ENCODE measurements at places on chromosomes 4 and X.

GRCh38 chrX:136272325-136272724, 21.1 kb upstream of the MAP7D3 start:
- DNase-seq = no peak

- no peak for DNase-seq
These were observed 54.5 kb upstream of the C1QTNF7 start for GRCh38 chr4:15373363-15373762.

- no peak for DNase-seq
These were observed 136.8 kb downstream of the FAM53A start for GRCh38 chr4:1547131-1547855.

GRCh38 chrX:3177851-3178250, 136.6 kb downstream of the ARSF start:
- no peak for DNase-seq

- DNase-seq = no peak
These were observed 653.6 kb upstream of the NR3C2 start for GRCh38 chr4:149095811-149096210.

DNA sequence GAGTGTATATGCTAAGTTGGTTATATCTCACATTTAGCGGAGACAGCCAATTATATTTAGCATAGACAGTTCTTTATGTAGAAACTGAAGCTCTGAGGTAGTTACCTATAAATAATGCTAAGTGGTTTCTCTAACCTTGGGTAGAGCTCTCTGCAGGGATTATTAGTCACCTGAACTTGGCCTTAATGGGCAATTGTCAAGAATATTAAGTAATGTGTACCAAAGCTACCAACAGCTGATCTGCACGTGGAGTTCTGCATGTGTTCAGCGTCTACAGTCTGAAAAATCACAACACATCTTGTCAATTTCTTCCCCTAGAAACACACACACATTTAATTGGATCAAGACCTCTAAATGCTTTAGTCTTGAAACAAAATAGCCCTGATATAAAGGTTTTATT, 740.6 kb upstream of the FAM241A start:
- no peak for DNase-seq

DNA sequence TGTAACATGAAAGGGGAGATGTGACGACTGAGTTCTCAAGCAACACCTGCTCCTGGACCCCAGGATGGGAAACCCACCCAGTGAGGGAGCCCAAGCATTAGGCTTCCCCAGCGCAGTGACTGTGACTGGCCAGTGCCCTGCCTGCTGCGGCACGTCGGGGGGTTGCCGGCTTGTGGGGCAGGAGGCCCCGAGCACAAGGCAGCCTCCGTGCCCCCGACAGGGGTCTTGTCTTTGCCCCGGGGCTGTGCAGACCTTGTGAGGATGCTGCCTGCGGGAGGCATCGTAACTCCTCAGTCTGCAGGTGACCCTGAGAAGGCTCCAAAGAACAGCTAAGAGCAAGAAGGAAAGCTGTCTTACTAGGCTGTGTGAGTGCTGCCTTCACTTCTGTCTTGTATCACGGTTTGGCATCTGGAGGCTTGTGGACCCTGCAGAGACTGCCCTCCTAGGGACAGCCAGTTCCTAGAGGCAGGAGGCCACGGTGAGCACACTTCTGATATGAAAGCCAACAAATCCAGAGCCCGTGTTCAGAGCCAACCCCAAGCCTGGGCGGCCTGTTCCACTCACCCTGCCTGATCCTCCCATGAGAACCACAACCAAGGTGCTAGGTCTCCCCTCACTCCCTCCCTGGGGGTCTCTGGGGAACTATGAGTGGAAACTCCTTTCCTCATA, 47.7 kb downstream of the FGFRL1 start:
- DNase-seq = no peak

DNA sequence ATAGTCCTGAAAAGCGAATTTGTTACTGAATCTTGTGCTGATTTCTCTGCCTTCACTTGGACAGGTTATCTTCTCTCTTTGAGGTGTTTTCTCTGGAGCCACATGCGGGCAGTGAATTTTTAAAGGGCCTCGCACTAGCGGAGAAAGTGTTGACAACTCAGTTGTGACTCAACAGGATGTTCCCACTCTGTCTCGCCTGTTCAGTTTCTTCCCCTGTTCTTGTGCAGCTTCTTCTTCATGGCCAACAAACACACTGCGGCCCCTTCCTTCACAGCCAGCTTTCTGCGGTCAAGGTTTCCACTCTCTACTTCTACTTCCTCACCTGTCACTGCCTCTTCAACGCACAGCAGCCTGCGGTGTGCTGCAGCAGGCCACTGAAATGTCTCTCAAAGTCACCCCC, 1.1 kb upstream of the SHROOM4 start:
- no peak for DNase-seq

- no peak for DNase-seq
These were observed 98.3 kb upstream of the SPRY1 start for GRCh38 chr4:123298261-123298660.

DNA sequence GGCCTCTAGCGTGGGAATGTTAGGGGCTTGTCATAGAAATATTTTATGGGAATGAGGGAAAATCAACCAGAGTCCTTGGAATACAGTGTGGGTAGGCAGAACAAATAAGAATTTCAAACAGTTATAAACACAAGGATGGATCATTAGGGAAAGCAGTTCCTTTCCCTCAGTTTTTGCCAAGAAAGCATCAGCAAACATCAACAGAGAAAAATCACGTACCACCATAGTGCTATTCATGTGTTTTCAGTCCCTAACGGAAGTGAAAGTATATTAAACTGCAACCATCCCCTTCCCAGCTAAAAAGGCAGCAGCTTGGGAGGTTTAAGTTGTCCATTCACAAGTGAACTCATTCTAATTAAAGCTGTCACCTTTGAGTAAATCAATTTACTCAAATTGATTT, 334.4 kb upstream of the PCDH18 start:
- no peak for DNase-seq

- DNase-seq = no peak
These were observed 64.4 kb downstream of the HADH start for GRCh38 chr4:108054025-108054638.

DNA sequence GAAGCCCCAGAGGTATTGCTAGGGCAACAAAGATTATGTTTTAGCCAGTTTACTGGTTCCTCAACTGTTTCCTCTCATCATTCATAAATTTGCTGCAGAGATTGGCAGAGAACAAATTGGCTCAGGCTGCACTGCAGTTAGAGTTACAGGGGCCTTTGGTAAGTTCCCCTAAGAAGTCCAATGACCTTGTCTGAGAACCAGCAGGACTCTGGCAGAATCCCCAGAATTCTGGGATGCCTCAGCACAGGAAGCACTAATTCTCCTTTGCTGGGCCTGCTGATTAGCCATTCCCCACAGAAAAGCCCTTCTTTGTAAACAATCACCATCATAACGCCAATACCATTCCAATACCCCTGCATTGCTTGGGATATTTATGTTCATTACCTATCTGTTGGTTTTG, 151.3 kb downstream of the USP46 start:
- no peak for DNase-seq

- DNase-seq = no peak
These were observed 1.8 kb downstream of the TLL1 start for GRCh38 chr4:165874791-165875371.

GRCh38 chr4:71406459-71406963, 67.7 kb downstream of the SLC4A4 start:
- DNase-seq = no peak

DNA sequence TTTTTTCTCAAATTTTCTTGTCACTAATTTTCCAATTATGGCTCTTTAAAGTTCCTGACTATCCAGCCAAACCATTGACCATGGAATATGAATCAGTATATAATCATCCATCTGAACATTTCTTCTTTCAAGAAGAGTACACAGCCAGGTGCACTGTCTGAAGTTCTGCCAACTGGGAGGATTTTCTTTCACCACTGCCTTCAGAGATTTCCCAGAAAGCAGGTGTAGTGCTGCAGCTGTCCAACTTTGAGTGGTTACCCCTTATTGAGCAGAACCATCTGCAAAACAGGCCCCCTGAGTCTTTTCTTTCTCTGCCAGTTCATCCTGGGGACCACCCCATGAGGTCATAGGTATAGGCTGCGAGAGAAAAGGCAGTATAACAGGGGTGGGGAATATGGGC, 1213.2 kb downstream of the RAPGEF2 start:
- no peak for DNase-seq

- no peak for DNase-seq
These were observed 98.9 kb downstream of the CPEB2 start for GRCh38 chr4:15100994-15101695.

DNA sequence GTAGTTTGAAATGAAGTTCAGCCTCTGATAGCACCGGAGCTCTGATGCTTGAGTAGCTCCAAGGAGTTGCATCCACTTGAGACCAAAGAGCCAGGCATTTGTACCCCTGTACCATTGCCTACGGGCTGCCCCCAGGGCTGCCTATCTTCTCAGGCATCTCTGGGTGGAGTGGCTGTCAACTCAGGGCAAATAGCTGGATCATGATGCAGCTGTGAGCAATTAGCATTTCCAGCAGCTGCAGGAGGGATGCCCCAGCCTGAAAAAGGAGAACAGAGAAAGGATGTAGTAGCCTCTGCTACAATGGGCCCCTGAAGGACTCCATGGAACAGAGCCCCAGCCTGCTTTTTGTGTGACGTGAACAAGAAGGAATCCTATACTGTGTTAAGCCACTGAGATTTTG, 492.6 kb downstream of the BCOR start:
- DNase-seq = no peak

GRCh38 chr4:104869831-104870230, 276.8 kb upstream of the TET2 start:
- DNase-seq = no peak

- DNase-seq = no peak
These were observed 985.4 kb upstream of the INTU start for GRCh38 chr4:126647320-126647719.

GRCh38 chrX:24506082-24506481, 41.0 kb downstream of the PDK3 start:
- no peak for DNase-seq

GRCh38 chr4:151263455-151263854, 13.5 kb upstream of the PRSS48 start:
- DNase-seq = no peak

GRCh38 chrX:38664285-38664684, 102.9 kb downstream of the TSPAN7 start:
- no peak for DNase-seq

- no peak for DNase-seq
These were observed 109.5 kb upstream of the ADRA2C start for GRCh38 chr4:3656416-3657356.

- DNase-seq = no peak
These were observed 49.5 kb downstream of the ZNF718 start for GRCh38 chr4:173666-174314.

- DNase-seq = no peak
These were observed 15.6 kb downstream of the TRIML1 start for GRCh38 chr4:188154668-188155405.

- no peak for DNase-seq
These were observed 363.9 kb downstream of the GASK1B start for GRCh38 chr4:157808796-157809383.

GRCh38 chr4:113636438-113636818, 125.1 kb downstream of the CAMK2D start:
- no peak for DNase-seq

GRCh38 chr4:164615964-164616363, 138.0 kb upstream of the SMIM31 start:
- no peak for DNase-seq

- DNase-seq = no peak
These were observed 2371.8 kb downstream of the PCDH7 start for GRCh38 chr4:33091961-33092360.

DNA sequence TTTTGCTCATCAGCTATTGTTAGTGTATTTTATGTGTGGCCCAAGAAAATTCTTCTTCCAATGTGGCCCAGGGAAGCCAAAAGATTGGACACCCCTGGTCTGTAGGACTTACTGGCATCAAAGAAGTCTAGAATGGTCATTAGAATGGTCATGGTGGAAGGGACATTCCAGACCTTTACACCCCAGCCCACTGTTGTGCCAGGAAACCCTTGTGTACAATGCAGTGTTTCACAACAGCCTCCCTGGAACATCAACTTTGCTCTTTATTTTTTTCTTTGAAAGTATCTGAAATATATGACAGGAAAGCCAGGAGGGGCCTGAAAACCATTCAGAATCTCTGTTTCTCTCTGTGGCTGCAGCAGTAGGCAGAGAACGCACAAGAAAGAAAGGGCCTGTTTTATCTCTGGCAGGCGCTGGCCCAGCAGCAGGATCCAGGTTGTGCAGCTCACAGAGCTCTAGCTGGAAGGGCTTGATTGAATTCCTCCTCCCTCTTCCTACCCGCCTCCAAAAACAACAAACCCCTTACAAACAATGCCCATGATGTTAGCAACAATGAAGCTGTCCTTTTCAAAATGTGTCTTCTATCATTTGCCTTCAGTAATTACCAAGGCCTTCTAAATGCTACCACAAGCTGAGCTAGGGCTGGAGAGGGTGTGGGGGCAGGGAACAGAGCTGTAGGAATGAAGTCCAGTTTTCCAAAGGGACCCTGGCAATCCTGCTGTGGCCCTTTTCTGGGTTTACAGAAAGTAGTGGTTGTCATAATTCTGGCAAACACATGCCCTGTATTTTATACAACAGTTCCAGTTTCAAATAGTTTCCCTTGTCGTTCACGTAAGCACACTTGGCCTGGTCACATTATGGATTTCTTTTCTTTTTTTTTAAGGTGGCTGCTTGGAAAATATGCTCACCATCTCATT, 32.3 kb upstream of the TFDP3 start:
- no peak for DNase-seq

GRCh38 chr4:46370531-46370930, 19.4 kb downstream of the GABRA2 start:
- no peak for DNase-seq

- no peak for DNase-seq
These were observed 162.1 kb downstream of the INPP4B start for GRCh38 chr4:142683997-142684396.

- no peak for DNase-seq
These were observed 408.9 kb downstream of the GLUD2 start for GRCh38 chrX:121456315-121456714.

All from stimulated activated CD4-positive, alpha-beta T cell treated with anti-CD3 and anti-CD28 coated beads, Interleukin-4, amount 100 ng/mL, for 1 hour (primary cell).